ENCODE measurements at places on chromosomes 5 and 9.
A peak's percentile ranks its signal among the peaks of the same experiment; 100 is the strongest.

GRCh38 chr9:137491735-137492432, 32.8 kb upstream of the NSMF start:
- DNase-seq = no peak

DNA sequence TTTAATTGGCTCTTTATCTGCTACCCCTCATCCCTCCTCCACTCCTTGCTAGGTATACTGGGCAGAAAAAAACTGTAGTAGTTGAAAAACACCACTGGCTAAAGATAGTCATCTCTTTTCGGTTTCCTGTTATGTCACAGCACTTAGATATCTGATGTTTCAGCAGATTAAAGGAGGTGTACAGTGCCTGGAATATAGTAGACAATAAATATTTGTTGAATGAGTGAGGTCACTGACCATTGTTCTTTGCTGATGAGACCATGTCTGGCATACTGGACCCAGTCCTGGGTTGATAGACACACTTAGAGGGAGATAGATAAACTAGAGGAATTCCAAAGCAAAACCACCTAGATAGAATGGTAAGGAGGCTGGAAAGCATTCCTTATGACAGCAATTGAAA, 3.2 kb downstream of the GRPEL2 start:
- no peak for DNase-seq

DNA sequence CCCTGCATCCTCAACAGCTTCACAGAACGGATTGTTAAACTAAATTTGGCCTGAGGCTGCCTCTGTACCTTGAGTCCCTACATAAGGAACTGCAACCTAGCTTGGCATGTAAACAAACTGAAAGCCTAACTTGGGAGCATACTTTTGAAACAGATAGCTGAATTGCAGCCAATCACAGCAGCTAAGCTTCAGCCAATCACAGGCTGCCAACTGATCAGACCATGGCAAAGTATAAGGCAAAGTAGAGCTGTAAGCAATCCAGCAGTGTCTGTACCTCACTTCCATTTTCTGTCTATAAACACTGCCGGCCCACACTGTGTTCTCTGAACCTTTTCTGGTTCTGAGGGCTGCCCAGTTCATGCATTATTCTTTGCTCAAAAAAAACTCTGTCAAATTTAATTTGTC, 8.9 kb upstream of the ZNF483 start:
- DNase-seq = no peak

DNA sequence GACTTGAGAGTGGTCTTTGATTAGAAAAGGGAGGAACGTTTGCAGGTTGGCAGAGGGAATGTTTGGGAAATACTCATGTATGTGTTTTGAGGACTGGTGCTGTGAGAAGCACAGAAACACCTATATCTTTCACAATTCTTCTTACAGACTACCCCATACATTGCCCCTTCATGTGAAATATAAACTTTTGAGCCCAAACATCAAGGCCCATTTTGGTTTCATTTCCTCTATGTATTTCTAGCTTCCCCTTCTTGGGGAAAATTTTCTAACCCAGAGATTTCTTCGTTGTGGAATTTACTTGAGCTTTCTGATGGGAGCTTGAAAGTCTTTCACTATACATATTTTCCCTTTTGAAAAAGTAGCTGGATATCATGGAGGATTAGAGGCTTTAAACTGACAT, 67.6 kb downstream of the FYB1 start:
- no peak for DNase-seq

GRCh38 chr5:180366326-180366725, 13.2 kb upstream of the GFPT2 start:
- peak; percentile 48 for DNase-seq

DNA sequence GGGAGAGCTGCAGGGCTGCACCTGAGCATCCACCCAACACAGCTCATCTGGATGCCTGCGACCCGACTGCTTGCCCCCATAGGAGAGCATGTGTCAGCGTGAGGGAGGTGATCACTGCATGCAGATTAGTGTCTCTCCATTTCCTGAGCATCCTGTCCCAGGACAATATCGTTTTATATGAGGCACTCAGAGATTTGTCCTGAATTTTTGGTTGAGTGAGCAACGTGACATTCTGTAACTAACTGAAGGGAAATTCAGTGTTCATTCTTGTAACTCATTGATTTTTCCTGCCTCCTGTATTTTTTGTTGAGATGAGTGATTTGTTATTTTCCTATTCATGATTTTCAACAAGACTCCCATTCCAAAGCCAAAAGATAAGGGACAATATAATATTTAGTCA, 20.7 kb upstream of the ANKRD34B start:
- DNase-seq = no peak

- no peak for DNase-seq
Observed at GRCh38 chr5:83387041-83387440, 84.5 kb upstream of the VCAN start.

GRCh38 chr5:108798513-108799265, 51.0 kb downstream of the FER start:
- DNase-seq = no peak

DNA sequence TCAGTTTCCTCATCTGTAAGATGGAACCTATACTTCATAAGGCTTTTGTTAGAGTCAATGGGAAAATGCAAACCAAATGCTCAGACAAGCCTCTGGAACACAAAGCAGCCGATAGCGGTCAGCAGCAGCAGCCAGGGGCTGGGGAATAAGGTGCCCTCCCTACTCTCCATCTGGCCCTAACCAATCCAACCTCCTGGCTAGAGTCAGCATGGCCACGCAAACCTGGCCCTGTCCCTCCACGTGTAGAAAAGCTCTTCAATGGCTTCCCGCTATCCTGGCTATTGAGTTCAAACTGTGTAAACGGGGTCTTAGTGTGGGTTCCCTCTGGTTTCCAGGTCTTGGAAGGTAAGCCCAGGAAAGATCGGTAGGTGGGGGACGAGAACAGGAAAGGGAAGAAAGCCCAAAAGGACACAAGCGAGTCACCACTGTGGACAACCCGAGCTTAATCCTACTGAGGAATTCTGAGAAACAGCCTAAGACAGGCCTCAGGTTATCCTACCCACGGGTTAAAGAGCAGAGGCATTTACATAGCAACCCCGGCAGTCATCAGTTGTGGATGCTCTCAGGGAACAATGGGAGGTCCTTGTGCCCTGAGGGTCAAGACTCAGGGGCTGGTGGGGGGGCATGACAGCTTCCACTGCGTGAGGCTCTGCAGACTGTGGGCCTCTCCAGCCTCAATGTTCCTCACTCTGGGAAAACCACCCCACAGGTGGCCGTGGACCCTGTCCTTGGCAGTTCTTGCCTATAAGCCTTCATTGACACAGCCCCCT, 30.9 kb downstream of the FABP6 start:
- no peak for DNase-seq

- DNase-seq = no peak
Observed at GRCh38 chr5:40594811-40595210, 84.9 kb upstream of the PTGER4 start.

GRCh38 chr9:101119206-101119819, 90.8 kb downstream of the PLPPR1 start:
- DNase-seq = peak; percentile 31

- DNase-seq = no peak
Observed at GRCh38 chr9:105254226-105254625, 9.8 kb downstream of the SLC44A1 start.

DNA sequence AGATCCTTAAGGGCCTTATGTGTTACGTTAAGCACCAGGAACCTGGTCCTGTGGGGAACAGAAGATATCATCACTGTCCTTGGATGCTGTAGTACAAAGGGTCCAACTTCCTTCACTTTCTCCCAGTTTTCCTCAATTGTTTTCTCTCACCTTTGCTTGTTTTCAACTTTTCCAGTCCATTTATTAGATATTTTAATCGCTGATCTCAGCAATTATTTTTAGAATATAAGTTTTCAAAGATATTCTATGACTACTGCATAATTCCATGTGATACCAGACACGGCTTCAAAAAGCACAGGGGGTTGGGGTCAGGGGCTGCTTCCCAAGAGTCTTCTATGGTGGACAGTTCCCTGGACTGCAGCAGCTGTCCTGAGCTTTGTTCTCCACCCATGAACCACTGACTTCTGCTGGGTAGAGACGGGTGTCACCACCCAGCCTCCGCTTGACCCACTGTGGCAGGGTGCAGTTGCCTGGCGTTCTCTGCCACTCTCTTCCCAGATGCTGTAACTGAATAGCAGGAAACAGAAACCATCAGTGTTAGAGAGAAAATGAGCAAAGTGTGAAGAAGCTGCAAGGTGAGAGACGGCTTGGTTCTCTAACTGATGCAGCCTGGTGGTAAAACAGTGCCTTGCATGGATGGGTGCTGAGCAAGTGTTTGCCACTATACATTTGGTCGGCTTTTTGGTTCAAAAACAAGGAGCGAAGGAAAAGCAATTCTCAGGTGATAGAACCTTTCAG, 383.0 kb downstream of the RAB3C start:
- no peak for DNase-seq

- no peak for DNase-seq
Observed at GRCh38 chr5:43553381-43553780, 3.5 kb downstream of the PAIP1 start.

DNA sequence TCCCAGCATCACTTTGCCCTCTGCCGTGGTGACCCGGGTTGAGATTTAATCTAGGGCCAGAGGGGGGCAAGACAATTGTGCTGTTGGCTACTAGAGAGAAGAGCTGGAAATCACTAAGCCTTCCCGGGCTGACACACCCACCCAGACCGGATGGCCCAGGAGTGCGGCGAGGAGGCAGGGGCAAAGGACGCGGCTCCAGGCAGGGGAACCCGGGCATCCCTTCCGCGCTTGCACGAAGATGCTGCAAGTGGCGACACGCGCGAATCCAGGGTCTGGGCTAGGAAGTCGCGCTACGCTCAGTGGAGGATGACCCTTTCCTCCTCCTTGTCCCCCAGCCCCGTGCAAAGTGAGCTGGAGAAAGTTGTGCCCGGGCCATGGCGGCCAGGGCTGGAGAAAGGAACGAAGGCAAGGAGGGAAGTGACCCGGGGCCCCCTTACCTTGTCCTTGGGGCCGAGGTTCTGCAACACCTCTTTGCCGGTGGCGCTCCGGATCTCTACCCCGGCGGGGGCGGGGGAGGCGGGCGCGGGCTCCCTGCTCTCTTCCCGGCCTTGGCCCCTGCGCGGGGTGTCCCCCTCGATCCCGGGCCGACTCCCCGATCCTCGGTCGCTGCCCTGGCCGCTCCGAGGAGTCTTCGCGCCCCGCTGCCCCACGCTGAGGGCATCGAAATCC, 693 bp downstream of the DPYSL3 start:
- peak; percentile 59 for DNase-seq

DNA sequence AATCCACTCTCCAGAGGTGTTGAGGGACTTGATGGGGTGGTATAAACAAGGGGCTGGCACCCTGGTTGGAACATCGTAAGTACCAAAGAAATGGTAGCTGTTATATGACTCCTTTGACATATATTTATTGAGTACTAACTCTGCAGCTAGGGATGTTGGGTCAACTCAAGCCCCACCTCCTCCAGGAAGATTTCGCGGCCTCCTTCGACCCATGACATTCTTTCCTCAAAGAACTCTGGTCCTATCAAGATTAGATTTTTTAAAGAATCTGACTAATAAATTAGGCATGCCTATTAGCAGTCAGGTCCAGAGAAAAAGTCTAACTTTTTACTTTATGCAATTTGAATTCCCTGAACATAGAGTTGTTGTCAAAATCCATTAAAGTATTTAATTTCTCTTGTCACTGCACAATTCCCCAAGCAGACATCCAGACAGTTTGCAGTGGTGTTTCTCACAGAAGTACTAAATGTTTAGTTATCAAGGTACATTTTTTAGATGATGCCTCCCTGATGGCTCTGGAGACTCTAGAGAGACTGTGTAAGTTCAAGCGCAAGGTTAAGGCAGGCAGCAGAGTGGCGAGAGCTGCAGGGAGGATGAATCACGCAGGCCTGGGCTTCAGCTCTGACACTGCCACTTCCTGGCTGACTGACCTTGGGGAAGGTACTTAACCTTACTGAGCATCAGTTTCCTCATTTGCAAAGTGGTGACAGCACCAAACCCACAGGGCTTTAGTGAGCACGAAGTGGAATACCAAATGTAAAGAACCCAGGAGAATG, 209.6 kb downstream of the TTLL11 start:
- no peak for DNase-seq

GRCh38 chr9:81490605-81491331, 198.6 kb downstream of the TLE1 start:
- DNase-seq = peak; percentile 40

DNA sequence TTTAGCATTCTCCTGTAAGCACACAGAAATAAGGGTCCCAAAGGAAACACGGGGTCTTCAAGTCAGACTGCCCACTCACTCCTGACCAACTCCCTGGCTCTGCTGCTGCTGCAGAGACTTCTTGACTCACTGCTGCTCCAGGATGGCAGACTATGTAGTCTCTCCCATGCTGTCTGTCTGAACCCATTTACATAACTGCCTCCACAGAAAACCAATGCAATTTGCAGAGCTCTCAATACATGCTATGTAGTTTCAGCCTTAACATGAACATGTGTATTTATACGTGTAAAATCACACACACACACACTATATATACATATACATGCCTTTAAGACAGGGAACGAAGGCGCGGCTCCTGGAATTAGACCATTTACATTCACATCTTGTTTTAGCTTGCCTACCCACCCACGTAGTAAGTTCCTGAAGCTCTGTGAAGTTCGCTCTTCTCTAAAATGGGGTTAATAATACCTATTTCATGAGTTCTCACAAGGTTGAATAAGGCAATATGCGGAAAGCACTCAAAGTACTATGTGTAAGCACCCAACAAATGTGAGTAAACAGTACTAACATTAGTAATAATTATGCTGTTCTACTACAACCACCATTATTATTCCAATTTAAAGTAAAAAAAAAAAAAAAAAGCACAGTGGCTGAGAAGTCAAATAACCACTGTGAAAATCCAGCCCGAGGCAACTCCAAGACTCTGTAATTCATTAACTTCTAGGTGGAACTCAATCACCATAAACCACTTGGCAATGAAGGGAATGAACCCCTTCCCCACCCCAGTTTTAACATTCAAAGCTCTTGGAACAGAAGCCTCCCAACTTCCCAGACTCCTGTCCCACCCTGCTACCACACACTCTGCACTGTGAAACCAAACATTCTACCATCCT, 31.8 kb downstream of the PRELID2 start:
- DNase-seq = no peak

GRCh38 chr9:122370303-122370702, 521 bp upstream of the PTGS1 start:
- no peak for DNase-seq

DNA sequence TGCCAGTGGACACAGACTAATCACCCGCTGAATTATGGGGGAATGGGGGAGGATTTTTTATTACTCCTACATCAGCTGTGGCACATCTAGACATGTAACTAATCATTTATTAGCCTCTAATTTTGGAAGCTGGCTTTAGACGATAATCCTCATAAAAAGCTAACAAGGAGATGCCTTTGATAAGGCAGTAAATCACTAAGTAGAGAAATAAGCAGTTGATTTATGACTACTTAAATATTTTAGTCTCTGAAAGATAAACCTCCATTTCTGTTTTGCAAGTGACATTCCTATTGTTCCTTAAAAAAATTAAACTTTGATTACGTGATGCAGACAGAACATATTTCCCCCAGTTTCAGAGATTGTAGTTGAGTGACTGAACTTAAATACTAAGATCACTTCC, 206.4 kb upstream of the CDKN2B start:
- DNase-seq = no peak

DNA sequence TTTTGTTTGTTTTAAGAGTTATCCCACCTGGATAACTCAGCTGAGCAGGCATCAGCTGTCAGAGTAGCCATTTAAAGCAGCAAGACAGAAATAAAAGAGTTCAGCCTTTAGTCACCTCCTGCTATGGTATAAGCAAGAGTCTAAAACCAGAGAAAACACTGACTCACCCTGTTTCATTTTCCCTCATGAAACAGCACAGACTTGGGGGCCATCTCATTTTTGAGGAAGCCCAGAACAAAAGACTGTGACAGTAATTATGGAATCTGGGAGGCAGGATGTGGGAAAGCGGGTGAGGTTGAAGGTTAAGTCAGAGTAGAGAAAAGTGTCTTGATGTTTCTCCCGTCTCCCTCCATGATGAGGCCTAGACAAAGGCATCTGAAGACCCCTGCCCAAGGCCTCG, 90.2 kb upstream of the FAM174A start:
- DNase-seq = no peak
